Lower lobe of right lung (tissue), 2 donors: ENCODE measurements at places on chromosomes 1 and 21. TPM values are rescaled to one million over a fixed set of nuclear protein-coding genes. Genes with fewer than 3 reads are reported as not detected.

DNA sequence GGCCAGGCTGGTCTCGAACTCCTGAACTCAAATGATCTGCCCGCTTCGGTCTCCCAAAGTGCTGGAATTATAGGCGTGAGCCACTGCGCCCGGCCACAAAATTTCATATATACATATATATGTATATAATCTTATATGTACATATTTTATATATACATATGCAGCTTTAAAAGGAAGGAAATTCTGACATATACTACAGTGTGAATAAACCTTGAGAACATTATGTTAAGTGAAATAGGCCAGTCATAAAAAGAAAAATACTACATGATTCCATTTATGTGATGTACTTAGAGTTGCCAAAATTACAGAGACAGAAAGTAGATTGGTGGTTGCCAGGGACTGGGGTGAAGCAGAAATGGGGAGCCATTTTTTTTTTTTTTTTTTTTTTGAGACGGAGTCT, 63.2 kb downstream of the NUP210L start:
- no peak for DNase-seq
- H3K27ac ChIP-seq, result no peak overlapping the region
- no peaks in the 10 kb centered on the region for H3K4me1 ChIP-seq
- no peaks in the 10 kb centered on the region for H3K27me3 ChIP-seq
- no peaks in the 10 kb centered on the region for H3K36me3 ChIP-seq

GRCh38 chr1:100469578-100469977, 68.4 kb upstream of the GPR88 start:
- no peaks in the 10 kb centered on the region for H3K27me3 ChIP-seq
- no peak for DNase-seq
- peaks cover 8% of the 10 kb centered on the region for H3K36me3 ChIP-seq

DNA sequence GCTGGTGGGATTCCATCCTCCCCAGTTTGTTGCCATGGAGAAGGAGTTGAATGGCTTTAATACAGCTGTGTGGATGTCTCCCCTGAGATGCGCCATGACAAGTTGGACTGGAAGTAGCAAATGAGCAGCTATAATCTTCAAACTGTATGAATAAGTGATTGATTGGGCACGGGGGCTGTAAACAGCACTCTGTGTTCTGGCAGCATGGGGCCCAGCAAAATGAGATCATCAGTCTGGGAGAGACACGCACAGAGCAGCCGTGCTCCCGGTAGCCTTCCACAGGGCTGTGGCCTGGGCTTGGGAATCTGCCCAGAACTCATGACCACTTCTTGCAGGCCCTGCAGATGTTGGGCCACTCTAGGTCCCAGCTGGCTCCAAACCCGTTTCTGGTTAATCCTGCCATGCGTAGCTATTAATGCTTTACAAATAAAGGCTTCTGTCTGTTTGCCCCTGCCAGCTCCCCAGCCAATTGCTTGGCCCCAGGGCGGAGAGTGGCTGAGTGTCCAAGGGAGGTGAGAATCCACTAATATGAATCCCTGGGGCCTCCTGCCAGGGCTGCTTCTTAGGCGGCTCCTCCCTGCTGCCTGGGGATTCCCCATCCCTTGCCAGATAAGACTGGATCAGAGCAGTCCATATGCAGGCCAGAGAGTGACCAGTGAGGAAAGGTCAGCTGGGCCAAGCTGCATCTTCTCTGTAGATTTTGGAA, 642.9 kb downstream of the AJAP1 start:
- no peaks in the 10 kb centered on the region for H3K36me3 ChIP-seq
- H3K4me1 ChIP-seq, result no peaks in the 10 kb centered on the region
- DNase-seq, result no peak
- H3K27ac ChIP-seq, result no peak overlapping the region

DNA sequence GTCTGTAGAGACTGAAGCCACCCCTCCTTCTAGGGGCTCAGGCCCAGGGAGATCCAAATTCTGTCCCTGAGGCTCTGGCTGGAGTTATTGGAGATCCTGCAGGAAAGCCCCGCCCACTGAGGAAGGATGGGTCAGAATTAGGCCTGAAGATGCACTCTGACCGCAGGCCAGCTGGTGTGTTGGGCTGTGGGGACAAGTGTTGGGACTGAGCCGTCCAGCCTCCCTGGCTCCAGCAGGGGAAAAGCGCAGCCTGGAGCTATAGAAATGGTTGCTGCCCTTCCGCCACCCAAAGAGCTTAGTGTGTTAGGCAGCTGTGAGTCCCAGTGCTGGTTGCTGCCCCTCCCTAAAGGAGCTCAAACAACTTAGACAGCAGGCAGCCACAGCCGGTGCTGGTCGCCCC, 33.0 kb upstream of the PRRX1 start:
- H3K4me1 ChIP-seq, result no peaks in the 10 kb centered on the region
- DNase-seq, result no peak
- no peak overlapping the region for H3K4me3 ChIP-seq

DNA sequence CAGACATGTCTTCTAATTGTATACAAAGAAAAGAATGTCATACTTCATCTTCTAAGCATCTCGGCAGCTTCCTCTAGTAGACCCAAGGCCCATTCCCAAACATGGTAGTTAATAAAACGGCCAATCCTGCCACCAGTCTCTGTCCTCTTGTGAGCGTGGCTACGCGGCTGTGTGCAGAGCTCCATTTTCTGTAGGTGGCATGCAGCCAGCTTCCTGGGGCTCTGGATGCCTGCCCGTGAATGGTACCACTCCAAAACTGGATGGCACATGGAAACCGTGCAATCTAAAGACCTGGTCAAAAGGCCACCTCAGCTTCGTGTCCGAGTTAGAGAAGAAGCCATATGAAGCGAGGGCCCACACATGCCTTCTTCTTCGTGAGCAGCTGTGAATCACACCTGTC, 110.7 kb downstream of the SIPA1L2 start:
- peaks cover 13% of the 10 kb centered on the region for H3K36me3 ChIP-seq
- H3K27ac ChIP-seq, result no peak overlapping the region
- H3K27me3 ChIP-seq, result no peaks in the 10 kb centered on the region
- H3K4me3 ChIP-seq, result no peak overlapping the region

DNA sequence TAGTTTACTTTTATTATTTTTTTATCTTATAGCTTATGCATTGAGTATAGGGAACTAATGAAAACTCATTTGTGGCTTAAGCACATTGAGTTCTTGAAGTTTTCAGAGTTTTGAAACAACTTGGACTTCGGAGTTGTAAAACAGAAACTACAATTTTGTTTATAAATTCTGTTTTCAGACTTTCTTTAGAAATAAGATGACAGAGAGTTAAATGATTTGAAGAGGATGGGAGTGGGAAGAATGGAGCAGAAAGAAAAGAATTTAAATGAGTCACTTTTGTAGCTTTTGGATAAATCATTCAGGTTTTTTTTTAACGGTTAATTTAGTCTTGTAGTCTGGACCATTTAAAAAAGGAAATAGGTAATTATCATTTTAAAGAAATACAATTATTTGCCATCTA, 32.3 kb downstream of the INKA2 start:
- no peaks in the 10 kb centered on the region for H3K27me3 ChIP-seq
- no peak overlapping the region for H3K27ac ChIP-seq
- peaks cover 98% of the 10 kb centered on the region for H3K36me3 ChIP-seq

DNA sequence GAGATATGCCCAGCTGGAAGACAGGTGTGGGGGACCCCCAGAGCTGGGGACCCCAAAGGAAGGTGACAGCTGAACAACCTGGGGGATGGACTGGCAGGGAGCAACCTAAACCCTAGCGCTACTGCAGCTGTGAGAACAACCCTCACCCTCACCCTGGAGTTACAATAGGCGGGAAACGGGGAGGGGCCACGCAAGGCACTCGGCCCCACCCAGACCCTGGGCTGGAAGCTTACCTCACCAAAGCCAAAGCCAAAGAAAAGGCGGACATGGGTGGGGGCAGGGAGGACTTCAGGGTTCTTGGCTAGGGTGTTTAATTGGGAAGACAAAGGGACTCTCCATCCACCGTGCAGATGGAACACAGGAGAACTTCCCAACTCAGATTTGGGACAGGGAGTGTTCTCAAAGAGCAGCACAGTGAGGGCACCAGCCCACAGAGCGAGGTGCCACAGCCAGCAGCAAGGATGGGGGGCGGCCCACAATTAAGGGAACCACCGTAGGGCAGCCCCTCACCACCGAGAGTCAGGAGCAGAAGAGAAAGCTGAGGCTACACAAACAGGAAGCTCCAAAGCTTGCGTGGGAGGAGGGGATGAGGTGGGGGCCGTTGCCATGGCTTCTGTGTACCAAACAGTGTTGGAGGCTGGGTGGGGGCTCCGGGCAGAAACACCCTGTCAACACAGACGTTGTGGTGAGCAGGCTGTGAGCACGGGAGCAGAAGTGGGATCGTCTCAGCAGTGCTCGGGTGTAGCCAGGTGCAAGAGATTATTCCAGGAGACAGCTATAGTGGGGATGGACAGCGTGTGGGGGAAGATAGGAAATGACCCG, 1.9 kb downstream of the TAGLN2 start:
- peaks cover 63% of the 10 kb centered on the region for H3K4me1 ChIP-seq
- peak overlapping the region; percentile 94 for H3K4me3 ChIP-seq
- DNase-seq, result peak; percentile 93

DNA sequence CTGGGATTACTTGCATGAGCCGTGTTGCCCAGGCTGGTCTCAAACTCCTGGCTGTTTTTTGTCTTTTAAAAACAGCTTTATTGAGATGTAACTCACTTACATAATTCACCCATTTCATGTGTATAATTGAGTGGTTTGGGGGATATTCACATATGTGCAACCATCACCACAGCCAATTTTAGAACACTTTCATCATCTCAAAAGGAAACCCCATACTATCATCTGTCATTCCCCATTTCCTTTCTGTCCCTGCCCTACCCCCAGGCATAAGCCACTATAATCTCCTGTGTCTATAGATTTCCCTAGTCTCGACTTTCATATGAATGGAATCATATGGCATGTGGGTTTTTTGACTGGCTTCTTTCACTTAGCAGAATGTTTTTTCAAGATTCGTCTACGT, 43.3 kb downstream of the GPR137B start:
- no peaks in the 10 kb centered on the region for H3K27me3 ChIP-seq
- DNase-seq, result no peak
- H3K36me3 ChIP-seq, result peaks cover 15% of the 10 kb centered on the region
- H3K4me1 ChIP-seq, result no peaks in the 10 kb centered on the region
- H3K4me3 ChIP-seq, result no peak overlapping the region

GRCh38 chr1:90710579-90711536, 6.2 kb downstream of the BARHL2 start:
- H3K4me1 ChIP-seq, result peaks cover 16% of the 10 kb centered on the region
- H3K4me3 ChIP-seq, result no peak overlapping the region
- no peaks in the 10 kb centered on the region for H3K36me3 ChIP-seq

GRCh38 chr1:163082971-163083370, 13.8 kb downstream of the RGS4 start:
- DNase-seq, result no peak
- H3K27ac ChIP-seq, result no peak overlapping the region
- no peak overlapping the region for H3K4me3 ChIP-seq
- no peaks in the 10 kb centered on the region for H3K4me1 ChIP-seq
- no peaks in the 10 kb centered on the region for H3K27me3 ChIP-seq

- H3K4me1 ChIP-seq, result no peaks in the 10 kb centered on the region
- no peaks in the 10 kb centered on the region for H3K27me3 ChIP-seq
- no peaks in the 10 kb centered on the region for H3K36me3 ChIP-seq
- H3K4me3 ChIP-seq, result no peak overlapping the region
- DNase-seq, result no peak
- H3K27ac ChIP-seq, result no peak overlapping the region
These were observed 63.4 kb upstream of the PDE4B start for GRCh38 chr1:65729259-65729658.

DNA sequence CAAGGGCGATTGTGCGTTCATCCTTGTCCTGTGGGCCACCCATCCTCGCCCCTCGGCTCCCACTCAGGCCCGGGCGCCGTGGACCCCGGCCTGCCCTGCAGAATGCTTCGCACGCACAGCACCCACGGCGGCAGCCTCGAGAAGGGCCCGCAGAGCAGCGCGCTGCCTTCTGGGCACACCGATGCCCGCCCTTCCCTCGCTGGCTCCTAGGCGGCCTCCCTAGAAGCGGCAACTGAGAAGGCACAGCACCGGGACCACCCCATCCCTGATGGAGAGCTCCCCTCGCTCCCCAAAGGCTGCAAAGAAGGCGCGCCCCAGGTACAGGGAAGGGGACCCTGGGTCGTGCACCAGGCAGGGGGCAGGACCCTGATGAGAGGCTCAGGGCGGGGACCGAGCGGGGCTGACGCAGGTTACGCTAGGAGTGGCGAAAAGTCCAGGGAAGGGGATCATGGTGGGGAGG, 971 bp downstream of the CAPZB start:
- peak overlapping the region; percentile 97 for H3K27ac ChIP-seq
- H3K4me1 ChIP-seq, result peaks cover 72% of the 10 kb centered on the region
- H3K4me3 ChIP-seq, result peak overlapping the region; percentile 94
- peak; percentile 58 for DNase-seq
- H3K36me3 ChIP-seq, result peaks cover 25% of the 10 kb centered on the region

DNA sequence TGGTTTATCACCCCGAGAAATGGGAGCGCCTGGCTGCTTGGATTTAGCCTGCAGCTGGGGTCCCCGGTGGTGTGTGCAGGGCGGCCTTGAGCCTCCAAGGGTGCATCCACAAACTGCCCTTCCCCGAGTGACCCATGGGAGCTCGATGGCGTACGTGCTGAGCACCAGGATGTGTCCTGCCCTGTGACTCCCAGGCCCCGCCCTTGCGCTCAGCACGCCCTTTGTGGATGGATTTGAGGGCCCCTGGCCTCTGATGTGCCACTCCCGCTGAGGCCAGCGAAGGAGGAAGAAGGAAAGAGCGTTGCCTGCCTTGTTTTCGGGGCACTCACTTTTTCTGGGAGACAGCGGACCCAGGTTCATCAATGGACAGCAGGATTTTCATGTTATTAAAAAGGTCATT, 1.7 kb upstream of the TFF3 start:
- H3K27me3 ChIP-seq, result no peaks in the 10 kb centered on the region
- H3K4me3 ChIP-seq, result no peak overlapping the region
- H3K4me1 ChIP-seq, result peaks cover 18% of the 10 kb centered on the region
- DNase-seq, result no peak
- H3K36me3 ChIP-seq, result no peaks in the 10 kb centered on the region

- H3K27me3 ChIP-seq, result peaks cover 4% of the 10 kb centered on the region
- H3K27ac ChIP-seq, result no peak overlapping the region
- no peak overlapping the region for H3K4me3 ChIP-seq
These were observed 20.4 kb downstream of the ARHGEF19 start for GRCh38 chr1:16191916-16192546.

- H3K36me3 ChIP-seq, result peaks cover 99% of the 10 kb centered on the region
- no peak for DNase-seq
- H3K4me1 ChIP-seq, result peaks cover 2% of the 10 kb centered on the region
- H3K27me3 ChIP-seq, result no peaks in the 10 kb centered on the region
- no peak overlapping the region for H3K4me3 ChIP-seq
- H3K27ac ChIP-seq, result no peak overlapping the region
These were observed 35.1 kb downstream of the YARS1 start for GRCh38 chr1:32782086-32782485.

The TFAP2E gene
- 2.2 TPM for total RNA-seq

The SAMSN1 gene
- total RNA-seq, result 21.5 TPM

The CRYAA gene
- not detected for total RNA-seq

The MTMR11 gene
- 20.4 TPM for total RNA-seq

The RPE65 gene
- not detected for total RNA-seq

The IFI16 gene
- total RNA-seq, result 102 TPM

The LHX8 gene
- total RNA-seq, result not detected

The NUF2 gene
- 0.92 TPM for total RNA-seq

The CHRM3 gene
- 6.0 TPM for total RNA-seq
